ENCODE measurements at places on chromosomes 7 and 10.

GRCh38 chr7:124843336-124843735 is 77.7 kb upstream of the GPR37 start:
- DNase-seq: no peak

GRCh38 chr7:36986948-36987724 is 262.8 kb upstream of the AOAH start:
- peak; percentile 34 for DNase-seq

DNA sequence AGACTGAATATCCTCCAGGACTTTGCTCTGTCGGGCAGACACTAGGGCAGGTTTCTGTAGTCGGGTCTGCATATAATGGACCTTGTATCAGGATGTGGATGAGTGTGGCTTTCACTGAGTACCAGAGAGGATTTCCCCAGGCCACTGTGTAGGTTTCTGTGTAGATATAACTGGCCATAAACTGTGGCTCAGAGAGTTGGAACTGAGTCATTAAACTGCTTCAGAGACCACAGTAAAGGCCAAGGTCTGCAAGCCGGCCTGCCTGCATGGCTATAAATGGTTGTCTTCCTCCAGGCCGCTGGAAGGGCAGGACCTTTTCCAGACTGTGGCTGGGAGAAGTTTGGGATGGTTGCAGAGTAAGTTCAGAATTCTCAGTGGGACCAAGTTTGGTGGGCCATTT is 16.9 kb downstream of the ZNF92 start:
- no peak for DNase-seq

- no peak for DNase-seq
Observed at GRCh38 chr7:50393547-50394252, 56.5 kb downstream of the FIGNL1 start.

GRCh38 chr7:151172273-151173141 is 5.0 kb upstream of the GBX1 start:
- peak; percentile 25 for DNase-seq

DNA sequence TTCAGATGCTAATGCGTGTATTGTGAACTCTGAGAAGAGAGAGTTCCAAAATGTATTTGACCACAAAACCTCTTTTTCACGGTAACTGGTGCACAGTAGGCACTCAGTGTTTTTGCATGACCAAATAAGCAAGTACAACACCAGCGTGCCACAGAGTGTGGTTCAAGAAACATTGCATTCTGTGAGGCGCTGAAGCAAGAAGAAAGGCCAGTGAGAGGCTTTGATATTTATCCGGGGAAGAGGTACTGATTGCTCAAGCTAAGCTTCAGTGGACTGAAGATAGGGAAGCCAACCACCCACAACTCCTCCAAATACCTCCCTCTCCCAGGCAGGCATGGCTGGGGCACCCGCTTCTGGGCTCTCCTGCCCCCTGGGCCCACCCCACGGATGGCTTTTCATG is 611.2 kb downstream of the SDK1 start:
- no peak for DNase-seq

- DNase-seq: no peak
Observed at GRCh38 chr10:30442019-30442606, 8.1 kb downstream of the MAP3K8 start.

- no peak for DNase-seq
Observed at GRCh38 chr7:41476460-41476803, 226.5 kb downstream of the INHBA start.
